Progenitor cell of endocrine pancreas (in vitro differentiated cells): ENCODE measurements at places on chromosomes 5 and 9. TPM values are rescaled to one million over a fixed set of nuclear protein-coding genes. Genes with fewer than 3 reads are reported as not detected.

- no peak for DNase-seq
These were observed 33.3 kb downstream of the MTRR start for GRCh38 chr5:7902201-7902600.

- no peak for DNase-seq
These were observed 33.8 kb downstream of the NEUROG1 start for GRCh38 chr5:135501965-135502364.

GRCh38 chr5:169701910-169702451, 64.9 kb downstream of the DOCK2 start:
- DNase-seq: no peak

The BARHL1 gene
- not detected in 2 replicates for total RNA-seq

- no peak for DNase-seq
These were observed 56.7 kb downstream of the SLC1A1 start for GRCh38 chr9:4547016-4547415.

The NDFIP1 gene
- 228 and 247 TPM in 2 replicates for total RNA-seq

- DNase-seq: no peak
These were observed 112.3 kb upstream of the WWC1 start for GRCh38 chr5:168179192-168179593.

DNA sequence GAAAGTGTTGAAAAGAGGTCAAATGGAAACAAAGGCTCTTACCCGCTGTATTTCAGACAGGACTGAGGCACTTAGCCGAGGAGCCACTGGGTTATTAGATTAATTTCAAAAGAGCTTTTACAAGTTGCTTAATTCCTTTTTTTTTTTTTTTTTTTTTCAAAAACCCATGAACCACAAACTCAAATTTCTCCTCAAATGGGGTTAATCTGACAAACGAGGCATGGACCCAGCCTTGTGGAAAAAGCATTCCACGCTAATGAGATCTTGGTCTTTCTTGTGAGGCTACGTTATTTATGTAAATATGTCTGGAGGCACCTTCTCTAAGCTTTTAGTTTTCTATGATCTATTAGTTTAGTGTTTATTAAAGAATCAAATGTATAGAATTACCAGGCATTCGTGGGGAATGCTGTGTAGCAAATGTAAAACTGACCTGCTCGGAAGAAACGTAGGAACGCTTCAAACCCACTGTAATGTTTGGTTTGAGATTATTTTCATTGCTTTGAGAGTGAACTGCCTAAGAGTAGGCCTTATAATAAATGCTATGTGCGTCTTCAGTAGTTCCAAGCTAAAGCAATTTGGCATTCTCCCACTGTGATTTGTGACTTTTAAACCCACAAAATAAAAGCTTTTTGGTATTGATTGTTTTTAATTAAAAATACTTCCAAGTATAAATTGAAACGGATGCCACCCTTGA, 134.7 kb downstream of the CDH6 start:
- no peak for DNase-seq

- DNase-seq: no peak
These were observed 111.7 kb upstream of the PUM3 start for GRCh38 chr9:2955575-2955974.

The YTHDC2 gene
- total RNA-seq: 37.3 and 41.2 TPM in 2 replicates

DNA sequence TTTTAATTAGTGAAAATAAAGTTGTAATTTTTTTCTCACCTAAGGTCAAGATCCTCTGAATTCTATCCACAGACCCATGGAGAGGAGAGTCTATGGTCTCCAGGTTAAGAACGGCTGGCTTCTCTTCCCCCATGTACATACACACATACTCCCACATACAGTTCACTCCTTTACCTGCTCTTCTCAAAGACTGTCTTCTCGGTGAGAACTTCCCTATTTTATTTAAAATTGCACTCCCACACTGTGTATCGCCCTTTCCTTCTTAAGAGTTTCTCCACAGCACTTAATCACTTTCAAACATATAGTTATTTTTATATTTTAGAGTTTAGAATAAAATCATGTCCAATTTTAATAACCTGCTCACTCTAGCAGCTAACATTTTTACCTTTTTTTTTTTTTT, 3.6 kb upstream of the JADE2 start:
- DNase-seq: no peak

- DNase-seq: no peak
These were observed 587.6 kb upstream of the CDH18 start for GRCh38 chr5:20575571-20575970.

GRCh38 chr5:12335938-12336337, 431.7 kb upstream of the CTNND2 start:
- no peak for DNase-seq

GRCh38 chr9:87211669-87212068, 264.4 kb upstream of the GAS1 start:
- no peak for DNase-seq

The BRD8 gene
- total RNA-seq: 141 and 151 TPM in 2 replicates

The CCNJL gene
- 23.1 and 29.0 TPM in 2 replicates for total RNA-seq

GRCh38 chr5:37812365-37812764, 27.5 kb downstream of the GDNF start:
- no peak for DNase-seq

The PARP8 gene
- total RNA-seq: 24.1 and 26.7 TPM in 2 replicates

DNA sequence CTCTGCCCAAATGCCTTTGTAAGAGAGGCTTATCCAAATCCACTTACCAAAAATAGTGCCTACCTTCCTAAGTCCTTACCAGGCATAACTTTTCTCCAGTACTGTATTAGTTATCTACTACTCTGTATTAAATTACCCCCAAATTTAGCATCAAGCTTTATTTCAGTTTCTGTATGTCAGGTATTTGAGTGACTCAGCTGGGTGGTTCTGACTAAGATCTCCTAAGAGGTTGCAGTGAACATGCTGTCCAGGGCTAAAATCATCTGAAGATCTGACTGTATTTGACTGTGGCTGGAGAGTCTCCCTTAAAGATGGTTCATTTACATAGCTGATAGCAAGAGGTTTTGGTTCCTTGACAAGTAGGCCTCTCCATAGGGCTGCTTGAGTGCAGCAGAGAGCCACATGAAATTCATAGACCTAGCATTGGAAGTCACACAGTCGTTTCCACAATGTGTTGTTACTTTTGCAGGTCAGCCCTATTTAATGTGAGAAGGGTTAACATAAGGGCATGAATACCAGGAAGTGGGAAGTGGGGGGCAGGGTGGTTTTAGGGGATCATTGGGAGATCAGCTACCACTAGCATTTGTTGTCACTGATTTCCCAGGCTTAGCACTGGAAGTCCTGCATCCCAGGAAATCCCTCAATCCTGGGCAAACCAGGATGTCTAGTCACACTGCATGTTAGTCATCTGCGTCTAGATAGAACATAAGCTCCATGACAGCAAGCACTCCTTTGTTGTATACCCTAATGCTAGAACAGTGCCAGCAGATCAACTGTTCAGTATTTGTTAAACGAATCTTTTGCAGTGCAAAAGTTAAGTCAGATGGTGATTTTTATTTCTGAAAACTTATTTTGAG, 2.0 kb upstream of the ZNF622 start:
- DNase-seq: no peak

GRCh38 chr5:108148715-108149139, 233.2 kb downstream of the FBXL17 start:
- no peak for DNase-seq
